ENCODE measurements at places on chromosomes 7 and 10.

DNA sequence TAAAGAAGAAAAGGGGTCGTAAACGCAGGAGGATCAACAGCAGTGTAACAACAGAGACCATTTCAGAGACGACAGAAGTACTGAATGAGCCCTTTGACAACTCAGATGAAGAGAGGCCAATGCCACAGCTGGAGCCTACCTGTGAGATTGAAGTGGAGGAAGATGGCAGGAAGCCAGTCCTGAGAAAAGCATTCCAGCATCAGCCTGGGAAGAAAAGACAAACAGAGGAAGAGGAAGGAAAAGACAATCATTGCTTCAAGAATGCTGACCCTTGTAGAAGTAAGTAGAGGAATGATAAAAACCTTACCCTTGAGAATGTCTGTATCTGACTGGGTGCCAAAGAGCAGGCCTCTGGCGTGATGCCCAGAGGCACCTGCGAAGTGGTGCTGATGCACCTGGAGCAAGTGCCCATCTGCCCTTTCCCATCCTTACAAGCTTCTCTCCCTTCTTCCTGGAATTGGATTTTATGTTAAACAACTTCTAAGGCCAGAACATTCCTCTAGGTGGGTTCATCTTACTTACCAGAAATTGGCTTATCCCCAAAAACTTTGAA lies 86.4 kb upstream of the SAMD8 start:
- no peak for DNase-seq

DNA sequence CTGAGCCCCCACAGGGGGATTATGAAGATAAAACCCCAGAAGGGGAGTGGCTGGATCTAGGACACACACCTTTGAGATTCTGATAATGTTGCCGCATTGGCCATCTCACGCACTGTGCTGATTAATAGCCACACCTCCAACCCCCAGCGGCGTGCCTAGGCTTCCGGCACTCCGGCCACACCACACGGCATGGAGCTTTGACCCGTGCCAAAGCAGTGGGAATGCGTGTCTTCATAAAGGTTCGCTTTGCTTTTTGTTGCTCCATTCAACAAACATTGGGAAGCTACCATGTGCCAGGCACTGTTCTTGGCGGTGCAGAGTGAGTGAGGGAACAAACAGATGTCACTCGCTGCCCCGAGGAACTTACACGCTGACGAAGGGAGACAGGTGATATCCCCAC lies 117.6 kb downstream of the TCERG1L start:
- DNase-seq = no peak

DNA sequence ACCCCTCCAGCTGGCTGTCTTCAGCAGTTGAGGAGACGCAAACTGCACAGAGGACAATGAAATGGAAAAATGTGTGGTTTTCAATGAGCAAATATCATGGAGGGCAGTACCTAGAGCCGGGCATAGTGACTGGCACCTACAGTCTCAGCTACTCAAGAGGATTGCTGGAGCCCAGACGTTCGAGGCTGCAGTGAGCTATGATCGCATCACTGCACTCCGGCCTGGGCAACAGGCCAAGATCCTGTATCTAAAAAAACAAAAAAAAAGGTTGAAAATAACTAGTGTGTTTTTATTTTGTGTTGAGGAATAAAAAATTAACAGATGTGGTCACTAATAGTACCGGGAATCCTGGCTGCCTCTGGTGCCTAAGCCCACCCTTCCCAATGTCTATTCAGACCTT lies 345.5 kb downstream of the GALNT17 start:
- DNase-seq = no peak

GRCh38 chr10:22434521-22434920 lies 89.2 kb downstream of the SPAG6 start:
- no peak for DNase-seq

GRCh38 chr10:52420656-52421055 lies 106.6 kb downstream of the DKK1 start:
- DNase-seq = no peak

Data from stimulated activated CD8-positive, alpha-beta memory T cell treated with anti-CD3 and anti-CD28 coated beads, Interleukin-4, amount 100 ng/mL, for 48 hours (primary cell).